ENCODE measurements at places on chromosomes 7 and 10.
A peak's percentile ranks its signal among the peaks of the same experiment; 100 is the strongest.

DNA sequence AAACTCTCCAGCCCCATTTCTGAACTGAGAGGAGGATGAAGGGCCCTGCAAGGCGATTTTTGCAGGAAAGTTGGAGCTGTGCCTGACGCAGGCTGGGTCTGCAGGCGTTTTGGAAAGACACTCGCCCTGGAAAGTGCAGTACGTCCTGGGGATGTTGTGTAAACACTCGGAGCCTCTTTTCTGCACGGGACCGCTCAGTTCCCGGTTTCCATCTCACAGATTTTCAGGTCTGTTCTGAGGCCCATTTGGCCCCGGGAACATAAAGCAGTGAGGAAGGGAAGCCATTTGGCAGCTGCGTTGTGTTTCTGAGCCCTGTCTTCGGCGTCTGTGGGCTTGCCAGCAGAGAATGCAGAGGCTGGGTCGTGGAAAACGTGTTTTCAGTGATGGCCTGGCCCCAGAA, 655.0 kb upstream of the MGMT start:
- DNase-seq: no peak

- DNase-seq: no peak
Measured at GRCh38 chr7:139769066-139769465, 8.7 kb downstream of the HIPK2 start.

GRCh38 chr7:1055491-1055955, 11.2 kb downstream of the GPR146 start:
- DNase-seq: no peak

DNA sequence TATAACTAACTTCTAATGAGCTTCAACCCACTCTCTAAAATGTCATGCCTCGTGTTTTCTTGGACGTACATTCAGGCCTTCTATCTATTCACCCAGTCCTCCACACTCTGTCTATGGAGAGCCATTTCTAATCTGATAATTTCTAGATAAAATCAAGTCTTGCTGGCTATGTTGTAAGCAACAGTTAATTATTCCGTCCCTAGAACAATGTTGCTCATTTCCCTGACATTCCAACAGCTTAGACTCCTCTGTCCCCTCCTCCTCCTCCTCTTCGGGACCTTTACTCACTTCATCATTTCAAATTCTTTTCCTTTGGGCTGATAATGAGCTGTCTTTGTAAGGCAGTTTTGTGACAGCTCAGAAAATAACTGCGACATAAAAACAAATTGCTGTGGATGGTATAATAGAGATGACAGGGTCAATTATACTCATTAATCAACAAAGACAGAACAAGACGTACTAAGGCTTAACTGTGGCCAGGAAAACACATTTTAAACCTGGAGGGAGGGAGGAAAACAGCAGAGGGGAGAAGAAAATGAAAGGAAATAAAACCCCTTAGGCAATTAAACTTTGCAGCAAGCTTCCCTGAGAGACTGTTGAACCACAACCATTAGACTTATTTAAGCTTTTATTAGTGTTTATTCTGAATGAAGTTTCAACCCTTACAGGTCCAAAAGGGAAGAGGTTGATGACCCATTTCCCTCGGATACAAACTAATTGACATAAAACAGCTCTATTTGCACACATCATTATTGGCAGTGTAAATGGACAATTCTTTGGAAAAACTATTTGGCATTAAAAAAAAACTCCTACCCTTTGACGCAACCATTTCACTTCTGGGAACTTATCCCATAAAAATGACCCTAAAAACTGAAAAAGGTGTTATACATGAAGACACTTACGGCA, 179.1 kb downstream of the SFMBT2 start:
- no peak for DNase-seq

- no peak for DNase-seq
Measured at GRCh38 chr10:124198871-124199270, 105.5 kb upstream of the CHST15 start.

DNA sequence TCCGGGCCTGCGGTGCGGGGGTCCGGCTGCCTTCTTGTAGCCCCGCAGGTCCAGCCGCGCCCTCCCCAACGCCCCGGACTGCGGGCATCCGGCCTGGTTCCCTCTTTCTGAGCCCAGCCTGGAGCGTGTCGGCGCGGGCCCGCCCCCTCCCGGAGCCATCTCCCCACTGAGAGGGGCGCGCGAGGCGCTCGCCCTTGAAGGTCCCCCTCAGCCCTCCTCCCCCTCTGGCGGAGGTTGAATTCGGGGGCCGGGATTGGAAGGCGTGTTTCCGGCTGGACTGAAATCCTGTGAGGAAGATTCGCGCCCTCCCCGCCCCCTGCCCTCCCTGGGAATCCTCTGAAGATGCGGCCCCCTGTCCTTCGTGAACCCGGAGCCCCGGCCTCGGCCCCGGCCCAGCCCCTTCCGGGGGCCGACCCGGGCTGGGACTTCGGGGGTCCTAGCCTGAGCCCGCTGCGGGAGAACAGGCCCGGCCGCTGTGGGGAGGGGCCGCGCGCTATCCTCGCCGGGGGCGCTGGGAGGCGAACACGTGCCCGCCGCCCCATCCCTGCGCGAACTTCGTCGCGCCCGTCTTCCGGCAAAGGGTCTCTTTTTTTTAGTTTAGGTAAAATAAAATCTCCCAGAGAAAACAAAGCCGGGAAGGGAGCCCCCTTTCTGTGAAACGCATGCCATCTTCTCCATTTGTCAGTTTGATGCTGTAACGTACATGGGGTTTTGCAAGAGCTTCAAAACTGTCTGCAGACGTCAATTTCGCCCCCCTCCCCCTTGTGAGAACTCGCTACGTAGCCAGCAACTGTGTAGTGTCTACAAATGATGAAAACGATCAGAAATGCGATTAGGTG, 636 bp downstream of the PDCD4 start:
- DNase-seq: peak; percentile 76

DNA sequence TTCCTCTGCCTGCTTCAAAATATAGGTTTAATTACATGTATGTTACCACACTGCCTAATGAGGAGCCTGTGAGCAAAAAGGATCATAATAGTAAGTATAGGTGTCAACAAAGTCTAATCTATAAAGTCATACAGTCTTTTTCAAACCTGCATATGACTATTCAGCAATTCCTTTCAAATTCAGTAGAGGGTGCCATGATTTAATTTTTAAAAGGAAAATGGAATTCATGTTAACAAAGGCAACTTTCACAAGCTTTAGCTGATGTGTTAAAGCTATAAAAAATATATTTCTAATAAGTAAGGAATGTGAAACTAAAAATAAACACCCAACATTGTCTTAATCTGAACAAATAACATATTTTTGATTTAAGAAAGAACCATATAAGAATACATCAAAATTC, 52.1 kb downstream of the MPP7 start:
- DNase-seq: no peak

DNA sequence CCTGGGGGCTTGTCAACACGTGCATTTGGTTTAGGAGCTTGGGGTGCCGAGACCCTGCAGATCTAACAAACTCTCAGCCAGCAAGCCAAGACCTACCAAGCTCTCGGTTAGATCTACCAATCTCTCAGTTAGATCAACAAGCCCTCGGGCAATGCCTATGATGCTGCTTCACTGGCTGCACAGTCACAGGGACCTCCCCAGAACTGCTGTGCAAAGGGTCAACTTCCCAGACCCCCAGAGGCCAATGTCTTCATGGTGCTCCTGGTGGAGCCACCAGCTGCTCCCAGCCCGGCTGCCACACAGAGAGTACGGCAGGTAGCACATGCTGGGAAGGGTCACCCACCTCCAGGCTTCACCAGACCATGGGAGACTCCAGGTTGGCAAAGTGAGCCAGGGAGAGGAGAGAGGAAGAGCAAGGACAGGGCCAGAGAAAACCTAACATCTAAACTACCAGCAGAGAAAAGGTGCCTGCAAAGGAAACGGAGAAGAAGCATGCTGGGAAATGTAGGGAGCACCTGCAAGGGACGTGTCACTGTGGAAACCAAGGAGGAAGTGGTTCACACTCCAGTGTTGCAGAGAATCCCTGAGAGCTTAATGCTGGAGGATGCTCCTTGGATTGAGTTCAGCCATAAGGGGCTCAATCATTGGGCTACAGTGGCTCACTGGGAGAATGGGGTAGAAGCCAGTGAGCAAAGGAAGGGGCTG, 51.5 kb upstream of the GDF10 start:
- DNase-seq: no peak

GRCh38 chr7:1893036-1893435, 223.0 kb downstream of the ELFN1 start:
- DNase-seq: no peak

- DNase-seq: no peak
Measured at GRCh38 chr10:10792681-10793080, 225.0 kb upstream of the CELF2 start.

DNA sequence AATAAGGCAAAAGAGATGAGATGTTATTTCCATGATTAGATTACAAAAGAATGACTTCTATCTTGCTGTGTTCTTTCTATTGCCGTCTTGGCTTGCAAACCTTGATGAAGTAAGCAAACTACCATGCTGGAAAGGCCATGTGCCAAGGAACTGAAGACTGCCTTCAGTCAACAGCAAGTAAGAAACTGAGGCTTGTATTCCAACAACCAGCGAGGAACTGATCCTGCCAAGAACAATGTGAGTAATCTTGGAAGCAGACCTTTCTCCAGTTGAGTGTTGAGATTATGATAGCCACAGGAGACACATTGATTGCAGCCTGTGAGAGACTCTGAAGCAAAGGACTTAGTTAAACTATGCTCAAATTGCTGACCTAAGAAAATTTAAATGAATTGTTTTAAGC, 164.6 kb upstream of the GRM3 start:
- DNase-seq: no peak

DNA sequence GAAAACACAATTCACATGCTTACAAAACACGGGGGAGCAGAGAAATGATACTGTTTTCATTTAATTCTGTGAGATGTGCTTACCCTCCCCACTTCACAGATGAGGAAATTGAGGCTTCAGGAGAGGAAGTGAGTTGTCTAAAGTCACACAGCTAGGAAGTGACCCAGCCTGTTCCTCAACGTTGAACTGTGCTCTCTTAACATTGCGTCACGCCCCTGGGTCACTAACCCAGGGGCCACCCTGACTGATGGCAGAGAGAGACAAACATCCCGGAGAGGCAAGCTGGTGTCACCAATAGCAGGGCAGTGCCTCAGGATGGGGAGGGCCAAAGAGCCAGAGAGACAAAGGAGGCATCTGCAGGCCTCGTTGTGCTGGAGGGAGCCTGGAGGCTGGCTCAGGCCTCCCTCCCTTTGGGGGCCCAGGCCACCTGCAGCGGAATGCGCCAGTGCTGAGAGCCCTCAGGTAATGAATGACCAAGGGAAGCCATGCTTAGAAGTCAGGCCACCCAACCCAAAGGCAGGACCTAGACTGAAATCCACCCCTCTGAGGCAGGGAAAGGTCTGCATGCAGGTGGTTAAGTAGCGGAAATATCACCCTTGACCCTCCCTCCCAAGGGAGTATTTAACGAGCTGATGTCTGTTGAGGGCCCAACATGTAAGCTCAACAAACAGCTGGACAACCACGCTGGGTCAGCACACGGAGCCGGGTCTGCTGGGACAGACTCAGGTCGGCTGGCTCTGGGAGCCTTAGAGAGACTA, 81.3 kb downstream of the C10orf105 start:
- DNase-seq: no peak

- DNase-seq: no peak
Measured at GRCh38 chr10:62464308-62464707, 90.1 kb downstream of the ZNF365 start.

GRCh38 chr7:24851786-24852185, 94.5 kb upstream of the GSDME start:
- peak; percentile 37 for DNase-seq

GRCh38 chr10:14476641-14477407, 146.1 kb upstream of the FRMD4A start:
- DNase-seq: no peak

DNA sequence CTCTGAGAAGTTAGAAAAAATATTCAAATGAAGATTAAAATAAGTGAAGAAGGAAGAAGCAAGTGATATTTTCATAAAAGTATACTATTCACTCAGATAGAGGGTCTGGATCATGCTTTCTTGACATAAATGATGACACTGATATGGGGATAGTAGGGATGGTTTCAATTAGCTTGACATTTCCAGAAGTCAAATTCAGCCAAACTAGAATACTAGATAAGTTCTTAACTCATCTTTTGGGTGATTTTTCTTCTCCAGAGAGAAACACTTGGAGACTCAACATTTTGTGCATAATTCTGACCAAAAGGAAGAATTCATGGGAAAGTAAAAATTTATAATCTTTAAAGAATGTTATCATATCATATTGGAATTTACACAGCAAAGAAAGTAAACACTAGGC, 152.0 kb upstream of the LRGUK start:
- no peak for DNase-seq

GRCh38 chr10:101030496-101031127, 317 bp downstream of the PDZD7 start:
- no peak for DNase-seq

DNA sequence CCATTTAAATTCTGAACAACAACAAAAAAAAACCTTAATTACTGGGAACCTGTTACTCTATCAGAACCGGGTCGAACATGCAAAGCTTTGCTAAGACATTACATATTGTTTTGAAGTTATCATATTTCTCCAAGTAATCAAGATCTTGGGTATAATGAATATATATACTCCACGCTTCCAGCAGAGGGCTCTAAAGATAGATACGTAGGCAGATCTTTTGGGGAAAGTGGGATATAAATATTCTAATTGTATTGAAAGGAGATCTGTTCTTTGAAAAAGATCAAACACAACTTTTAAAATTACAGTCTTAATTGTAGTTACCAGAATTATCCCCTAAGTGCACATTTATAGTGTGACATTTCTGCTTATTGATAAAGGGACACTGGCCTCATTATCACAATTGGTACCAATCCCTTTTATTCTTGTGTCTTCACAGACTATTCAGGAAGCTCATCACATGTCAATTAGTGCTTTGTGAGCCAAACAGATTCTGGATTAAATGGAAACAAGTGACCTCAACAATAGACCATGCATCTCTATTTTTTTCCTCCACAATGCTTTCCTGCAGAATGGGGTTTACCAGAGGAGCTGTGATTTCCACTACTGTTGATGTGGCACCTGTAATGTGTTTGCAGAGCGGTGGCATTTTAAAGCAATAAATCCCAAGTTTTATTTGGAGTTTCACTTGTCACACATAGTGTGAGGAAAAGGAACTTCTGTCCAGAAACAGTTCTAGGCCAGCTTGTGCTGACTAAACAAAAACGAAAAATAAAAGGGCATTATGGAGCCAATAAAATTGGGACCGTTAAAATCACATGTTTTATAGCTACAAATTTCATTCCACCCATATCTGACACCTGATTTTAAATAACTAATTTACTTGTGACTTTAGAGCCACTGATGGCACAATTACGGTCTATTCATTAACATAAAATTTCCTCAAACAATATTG, 122.4 kb downstream of the CTTNBP2 start:
- no peak for DNase-seq

- no peak for DNase-seq
Measured at GRCh38 chr10:60271319-60272040, 118.2 kb downstream of the ANK3 start.

DNA sequence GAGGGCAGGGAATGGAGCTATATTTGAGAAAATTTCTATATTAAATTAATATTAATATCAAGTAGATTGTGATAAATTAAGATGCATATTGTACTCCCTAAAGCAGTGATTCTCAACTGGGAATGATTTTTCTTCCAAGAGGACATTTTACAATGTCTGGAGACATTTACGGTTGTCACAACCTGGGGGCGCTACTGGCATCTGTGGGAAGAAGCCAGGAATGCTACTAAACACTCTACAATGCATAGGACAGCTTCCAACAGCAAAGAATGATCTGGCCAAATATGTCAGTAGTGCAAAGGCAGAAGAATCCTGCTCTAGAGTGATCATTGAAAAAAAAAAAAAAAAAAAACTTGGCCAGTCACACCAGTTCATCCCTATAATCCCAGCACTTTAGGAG, 100.0 kb downstream of the LSM5 start:
- DNase-seq: no peak

Measured in activated T-cell treated with anti-CD3 and anti-CD28 coated beads, Interleukin-2, amount 50 U/mL, for 72 hours (primary cell).